ENCODE measurements at places on chromosomes 2 and 18. TPM values are rescaled to one million over a fixed set of nuclear protein-coding genes. Genes with fewer than 3 reads are reported as not detected.

DNA sequence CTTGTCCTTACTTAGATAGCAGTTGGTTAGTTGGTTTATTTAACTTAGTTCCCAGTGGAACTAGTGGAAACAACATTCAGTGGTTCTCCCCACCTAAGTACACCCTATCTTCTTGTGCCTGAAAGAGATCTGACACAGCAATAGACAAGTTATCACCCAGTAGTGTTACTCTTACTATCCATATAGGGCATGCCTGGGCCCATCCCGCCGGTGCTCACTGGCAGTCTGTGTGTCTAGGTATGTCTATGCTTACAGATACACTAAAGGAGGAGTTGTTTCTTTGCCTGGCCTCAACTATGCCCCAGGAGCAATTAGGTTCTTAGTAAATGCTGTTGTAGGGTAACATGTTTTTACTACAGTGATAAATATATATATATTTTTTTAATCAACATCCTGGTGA, 12.0 kb upstream of the NRP2 start:
- H3K27me3 ChIP-seq: no peaks in the 10 kb centered on the region
- H3K36me3 ChIP-seq: no peaks in the 10 kb centered on the region
- DNase-seq: no peak
- H3K4me3 ChIP-seq: no peak overlapping the region
- H3K27ac ChIP-seq: no peak overlapping the region

DNA sequence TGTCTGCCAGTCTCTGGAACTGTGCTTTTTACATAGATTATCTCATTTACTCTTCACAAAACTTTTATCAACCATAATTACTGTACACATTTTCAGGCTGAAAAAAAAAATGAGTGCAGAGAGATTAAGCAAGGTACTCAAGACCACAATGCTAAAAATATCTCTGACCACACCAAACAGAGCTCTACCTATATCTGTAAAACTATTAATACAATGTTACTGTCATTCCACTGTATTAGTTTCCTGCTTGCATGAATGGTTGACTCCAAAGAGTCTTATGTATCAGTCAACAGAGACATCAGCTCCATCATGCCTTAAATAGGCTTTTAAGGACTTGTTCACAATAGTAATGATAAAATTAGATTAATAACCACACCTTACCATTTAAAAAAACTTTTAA, 134.7 kb upstream of the CCDC150 start:
- no peaks in the 10 kb centered on the region for H3K36me3 ChIP-seq

DNA sequence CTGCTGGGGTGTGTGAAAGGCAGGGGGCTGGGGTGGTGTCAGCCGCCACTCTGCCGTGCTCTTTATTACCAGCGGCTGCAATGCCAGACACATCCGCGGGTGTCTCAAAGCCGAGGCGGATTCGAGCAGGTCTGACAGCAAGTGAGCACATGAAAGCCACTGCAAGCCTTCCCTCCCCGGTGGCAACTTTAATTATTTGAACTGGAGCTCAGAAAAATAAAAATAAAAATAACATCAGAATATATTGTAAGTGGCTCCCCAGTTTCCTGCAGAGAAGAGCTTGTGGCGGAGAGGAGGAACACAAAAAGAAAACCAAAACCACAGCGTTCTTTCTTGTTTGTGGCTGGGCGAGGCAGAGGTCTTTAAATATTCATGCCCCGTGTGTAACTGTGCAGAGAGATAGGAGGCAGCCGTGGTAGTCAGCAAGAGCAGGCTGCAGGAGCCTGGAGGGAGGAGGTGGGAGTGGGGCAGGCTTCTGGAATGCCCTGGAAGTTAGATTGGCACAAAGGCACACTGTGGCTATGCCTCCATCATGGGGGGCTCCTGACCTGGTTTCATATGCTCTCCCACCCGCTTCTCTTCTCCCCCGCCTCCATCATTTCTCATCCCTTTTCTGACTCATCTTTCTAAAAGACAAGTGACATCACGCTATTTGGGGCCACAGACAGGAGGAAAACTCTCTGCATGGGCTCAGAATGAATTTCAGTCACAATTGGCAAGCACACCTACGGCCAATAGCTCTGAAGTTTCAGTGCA, 199.8 kb downstream of the CLIP4 start:
- H3K4me1 ChIP-seq: peaks cover 2% of the 10 kb centered on the region
- no peaks in the 10 kb centered on the region for H3K36me3 ChIP-seq
- H3K4me3 ChIP-seq: no peak overlapping the region
- H3K27me3 ChIP-seq: no peaks in the 10 kb centered on the region
- no peak overlapping the region for H3K27ac ChIP-seq
- DNase-seq: no peak

NABP1 gene
- 39.7 TPM for total RNA-seq

LINC00305 gene
- total RNA-seq: not detected

HOXD4 gene
- 27.8 TPM for total RNA-seq

All from kidney (tissue), 22 donors.